ENCODE measurements at places on chromosomes 1 and 21.

- DNase-seq = no peak
Measured at GRCh38 chr1:234553240-234554188, 56.5 kb downstream of the IRF2BP2 start.

DNA sequence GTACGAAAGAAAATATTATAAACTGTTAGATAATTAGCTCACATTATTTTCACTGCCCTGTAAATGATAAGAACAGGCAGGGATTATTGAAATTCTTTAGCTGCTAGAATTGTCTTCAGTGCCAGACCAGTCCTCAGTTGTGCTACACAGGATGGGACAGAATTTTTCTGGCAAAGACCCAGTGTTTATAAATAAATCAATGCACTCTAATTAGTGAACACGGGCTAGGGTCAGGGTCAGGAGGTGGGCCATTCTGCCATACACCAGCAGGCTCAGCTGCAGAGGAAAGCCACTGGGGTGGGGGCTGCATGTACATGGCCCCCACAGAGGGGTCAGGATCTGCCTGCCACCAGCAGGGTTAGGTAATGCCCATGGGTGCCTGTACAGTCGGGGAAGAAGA lies 6.4 kb downstream of the BCAR3 start:
- DNase-seq = no peak

- DNase-seq = peak; percentile 26
Measured at GRCh38 chr1:21594935-21595897, 73.9 kb downstream of the RAP1GAP start.

- no peak for DNase-seq
Measured at GRCh38 chr1:235669277-235669676, 19.7 kb upstream of the GNG4 start.

DNA sequence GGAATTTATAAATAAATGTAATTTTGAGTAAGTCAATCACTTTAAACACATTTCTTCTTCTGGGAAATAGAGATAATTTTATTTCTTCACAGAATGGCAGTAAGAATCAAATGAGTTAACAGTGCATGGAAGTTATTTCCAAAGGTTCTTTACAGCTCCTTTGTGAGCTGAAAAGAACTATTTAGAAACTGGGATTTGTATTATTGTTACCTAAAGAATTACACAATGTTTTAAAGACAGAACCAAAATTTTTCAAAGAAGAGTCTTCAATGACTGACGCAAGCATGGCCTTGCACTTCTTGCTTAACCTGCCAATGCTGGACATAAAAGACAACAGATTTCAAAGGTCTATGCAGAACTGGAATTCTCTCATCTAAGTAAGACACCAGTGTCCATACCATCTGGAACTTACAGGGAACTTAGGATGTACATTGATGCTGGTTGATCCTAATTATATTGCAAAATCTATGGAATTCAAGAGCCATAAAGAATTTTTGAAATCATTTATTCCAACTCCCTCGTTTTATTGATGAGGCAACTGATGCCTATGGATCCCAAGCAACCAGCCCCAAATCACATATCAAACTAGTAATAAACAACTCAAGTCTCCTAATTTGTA lies 2.7 kb downstream of the COLGALT2 start:
- no peak for DNase-seq

- DNase-seq = no peak
Measured at GRCh38 chr21:31446226-31446855, 102.3 kb upstream of the TIAM1 start.

- no peak for DNase-seq
Measured at GRCh38 chr1:205026181-205026580, 16.8 kb upstream of the CNTN2 start.

GRCh38 chr1:81670286-81670685 lies 130.4 kb upstream of the ADGRL2 start:
- DNase-seq = peak; percentile 96

- DNase-seq = peak; percentile 76
Measured at GRCh38 chr1:204506969-204507316, 9.3 kb upstream of the MDM4 start.

- peak; percentile 51 for DNase-seq
Measured at GRCh38 chr1:171292799-171293198, 21.2 kb upstream of the FMO4 start.

DNA sequence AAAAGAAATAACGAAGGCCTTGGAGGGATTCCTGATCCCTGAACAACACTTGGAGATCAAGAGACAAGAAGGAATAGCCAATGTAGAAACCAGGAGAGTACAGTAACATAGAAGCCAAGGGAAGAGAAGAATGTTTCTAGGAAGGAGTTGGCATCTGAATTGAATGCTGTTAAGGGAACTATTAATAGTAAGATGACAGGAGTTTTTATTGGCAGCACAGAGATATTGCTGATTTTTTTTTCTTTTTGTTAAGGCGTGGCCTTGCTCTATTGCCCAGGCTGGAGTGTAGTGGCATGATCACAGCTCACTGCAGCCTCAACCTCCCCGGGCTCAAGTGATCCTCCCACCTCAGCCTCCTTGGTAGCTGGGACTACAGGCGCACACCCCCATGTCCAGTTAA lies 9.6 kb upstream of the SFT2D2 start:
- no peak for DNase-seq

DNA sequence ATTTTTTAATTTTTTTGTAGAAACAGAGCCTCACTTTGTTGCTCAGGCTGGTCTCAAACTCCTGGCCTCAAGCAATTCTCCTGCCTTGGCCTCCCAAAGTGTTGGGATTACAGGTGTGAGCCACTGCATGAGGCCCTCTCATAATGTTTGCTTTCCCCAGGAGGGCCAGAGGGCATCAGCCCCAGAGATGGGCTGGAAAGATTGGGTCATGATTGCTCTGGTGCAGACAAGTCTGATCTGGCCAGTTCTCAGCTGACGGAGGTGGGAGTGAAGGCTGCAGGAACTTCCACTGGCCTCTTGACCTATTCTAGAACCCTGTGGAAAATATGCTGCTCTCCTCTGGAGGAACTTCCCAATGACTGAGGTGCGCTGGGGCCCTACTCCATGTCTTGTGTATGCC lies 43.4 kb upstream of the RD3 start:
- DNase-seq = no peak

DNA sequence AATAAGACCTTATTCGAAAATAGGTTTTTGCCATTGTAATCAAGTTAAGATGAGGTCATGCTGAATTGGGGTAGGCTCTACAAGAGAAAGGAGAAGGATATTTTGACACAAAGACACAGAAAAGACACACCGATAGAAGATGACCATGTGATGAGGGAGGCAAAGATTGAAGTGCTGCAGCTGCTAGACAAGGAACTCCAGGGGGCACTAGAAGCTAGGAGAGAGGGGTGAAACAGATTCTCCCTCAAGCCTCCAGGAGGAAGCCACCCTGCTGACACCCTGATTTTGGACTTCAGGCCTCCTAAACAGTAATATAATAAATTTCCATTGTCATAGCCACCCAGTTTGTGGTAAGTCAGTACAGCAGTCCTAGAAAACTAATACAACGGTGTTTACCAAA lies 506.8 kb upstream of the CAMK1G start:
- no peak for DNase-seq

DNA sequence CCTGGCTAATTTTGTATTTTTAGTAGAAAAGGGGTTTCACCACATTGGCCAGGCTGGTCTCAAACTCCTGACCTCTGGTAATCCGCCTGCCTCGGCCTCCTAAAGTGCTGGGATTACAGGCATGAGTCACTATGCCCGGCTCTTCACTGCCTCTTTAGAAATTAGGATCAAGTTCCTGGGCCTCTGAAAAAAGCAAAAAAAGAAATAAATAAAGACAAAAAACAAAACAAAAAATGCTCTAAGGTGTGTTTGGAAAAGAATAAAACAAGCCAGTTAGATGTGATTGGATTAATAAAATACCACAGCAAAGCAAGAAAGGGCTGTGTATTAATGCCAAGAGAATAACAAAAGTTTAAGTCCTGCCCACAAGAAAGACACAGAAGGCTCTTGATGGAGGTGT lies 4.2 kb upstream of the ABCB10 start:
- DNase-seq = no peak

DNA sequence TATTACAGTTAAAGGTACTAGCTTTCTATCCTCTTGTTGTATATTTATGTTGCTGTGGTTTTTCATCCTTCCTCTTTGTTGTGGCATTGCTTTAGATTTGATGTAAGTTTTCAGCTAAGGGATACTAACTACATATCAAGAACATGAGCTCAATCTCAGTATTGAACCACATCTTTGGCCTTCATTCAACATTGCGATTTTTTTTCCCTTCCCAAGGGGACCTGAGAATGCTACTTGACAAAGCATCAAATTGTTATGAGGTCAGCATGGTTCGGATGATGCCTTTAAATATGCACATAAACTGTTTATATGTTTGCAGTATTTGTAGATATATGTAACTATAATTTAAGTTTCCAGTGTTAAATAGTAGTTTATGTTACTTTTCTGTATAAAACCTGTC lies 31.7 kb upstream of the GPR88 start:
- peak; percentile 51 for DNase-seq

GRCh38 chr1:109620841-109621286 lies 1.2 kb downstream of the AMPD2 start:
- DNase-seq = peak; percentile 90

GRCh38 chr1:197017558-197018146 lies 40.3 kb downstream of the CFHR5 start:
- no peak for DNase-seq

GRCh38 chr1:48792961-48793360 lies 16.3 kb upstream of the BEND5 start:
- DNase-seq = no peak

GRCh38 chr21:46183910-46184624 lies at the start of gene SPATC1L:
Gene SPATC1L, minus strand, starts transcription at chr21:46184459. Its CDS starts 1,643 bp downstream, at chr21:46182816.
- DNase-seq = peak; percentile 18

DNA sequence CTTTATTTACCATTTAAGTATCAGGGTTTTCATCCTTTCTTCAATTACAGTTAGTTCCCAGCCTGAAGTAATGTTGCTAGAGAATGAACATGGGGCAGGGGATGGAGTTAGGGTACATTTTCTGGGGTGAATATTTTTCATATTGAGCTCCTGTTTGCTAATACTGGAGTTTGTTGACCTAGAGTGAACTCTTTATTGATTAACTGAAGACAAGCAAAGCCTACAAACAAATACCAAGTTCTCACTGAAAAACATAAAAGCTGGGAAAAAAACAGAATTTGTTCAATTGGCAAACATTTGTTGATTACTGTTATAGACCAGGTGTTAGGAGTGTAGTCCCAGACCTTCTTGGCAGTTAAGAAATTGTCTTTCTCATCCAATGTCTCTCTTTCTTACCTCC lies 28.2 kb upstream of the PIGV start:
- DNase-seq = no peak

DNA sequence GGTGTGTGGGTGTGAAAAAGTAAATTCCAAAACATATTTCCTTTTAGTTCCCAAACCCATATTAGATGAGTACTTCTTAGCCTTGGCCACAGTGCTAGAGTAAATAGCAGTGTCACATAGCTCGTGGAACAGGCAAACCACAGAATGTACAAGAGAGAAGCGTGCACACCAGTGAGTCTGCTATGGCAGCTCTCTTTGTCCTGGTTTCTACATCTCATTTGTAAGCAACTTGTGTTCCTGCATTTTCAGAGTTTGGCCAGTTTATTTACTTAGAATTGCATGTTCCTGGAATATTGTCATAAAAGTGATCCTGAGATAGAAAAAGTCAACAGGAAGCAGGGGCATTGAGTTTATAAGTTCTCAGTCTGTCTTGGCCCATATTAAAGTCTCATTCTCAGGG lies 142.1 kb downstream of the DHRS3 start:
- no peak for DNase-seq

DNA sequence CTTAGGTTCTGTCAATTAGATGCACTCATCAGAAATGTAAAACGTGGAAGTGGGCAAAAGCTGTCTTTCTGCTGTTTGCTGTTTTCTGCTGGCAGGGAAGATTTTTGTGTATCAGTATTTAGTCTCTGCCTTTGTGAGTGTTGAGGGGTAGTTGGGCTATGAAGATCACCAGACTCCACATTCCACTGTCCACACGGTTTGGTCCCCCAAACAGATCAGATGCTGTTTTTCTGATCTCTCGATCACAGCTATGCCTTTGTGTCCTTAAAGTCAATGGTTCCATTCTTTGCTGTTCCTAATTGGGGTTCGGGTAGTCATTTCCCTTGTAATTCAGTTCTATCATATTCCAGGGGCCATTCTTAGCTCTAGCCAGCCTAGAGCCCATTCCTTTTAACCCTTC lies 27.0 kb upstream of the NPL start:
- DNase-seq = no peak

- no peak for DNase-seq
Measured at GRCh38 chr1:193567937-193568336, 381.5 kb upstream of the B3GALT2 start.

All from stromal cell of bone marrow (primary cell).